Activated naive CD8-positive, alpha-beta T cell treated with anti-CD3 and anti-CD28 coated beads, Interleukin-2, amount 10 ng/mL, durations not matched to agents 7 days and 5 days (primary cell): ENCODE measurements at places on chromosomes 2 and 18.

GRCh38 chr2:227576110-227576509, 22.6 kb upstream of the SCYGR2 start:
- H3K36me3 ChIP-seq: peaks cover 2% of the 10 kb centered on the region
- no peak for DNase-seq
- H3K27ac ChIP-seq: no peak overlapping the region
- H3K4me3 ChIP-seq: no peak overlapping the region
- no peaks in the 10 kb centered on the region for H3K4me1 ChIP-seq
- H3K27me3 ChIP-seq: peaks cover 30% of the 10 kb centered on the region

- no peak for DNase-seq
- H3K4me3 ChIP-seq: no peak overlapping the region
- no peak overlapping the region for H3K27ac ChIP-seq
- H3K4me1 ChIP-seq: no peaks in the 10 kb centered on the region
Observed at GRCh38 chr18:69622184-69622583, 221.5 kb downstream of the DOK6 start.

DNA sequence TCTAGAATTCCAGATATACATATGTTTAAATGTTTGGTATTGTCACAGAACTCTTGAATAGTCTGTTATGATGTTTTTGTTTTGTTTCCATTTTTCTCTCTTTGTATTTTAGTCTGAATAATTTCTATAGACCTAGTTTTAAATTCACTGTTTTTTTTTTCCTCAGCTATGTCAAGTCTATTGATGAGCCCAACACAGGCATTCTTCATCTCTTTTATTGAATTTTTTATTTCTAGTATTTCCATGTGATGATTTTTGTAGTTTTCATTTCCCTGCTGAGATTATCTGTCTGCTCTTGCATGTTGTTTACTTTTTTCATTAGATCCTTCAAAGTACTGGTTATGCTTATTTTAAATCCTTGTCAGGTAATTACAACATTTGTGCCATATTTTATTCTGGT, 254.7 kb downstream of the C1D start:
- no peaks in the 10 kb centered on the region for H3K36me3 ChIP-seq
- no peaks in the 10 kb centered on the region for H3K27me3 ChIP-seq
- H3K4me3 ChIP-seq: no peak overlapping the region
- no peaks in the 10 kb centered on the region for H3K4me1 ChIP-seq

DNA sequence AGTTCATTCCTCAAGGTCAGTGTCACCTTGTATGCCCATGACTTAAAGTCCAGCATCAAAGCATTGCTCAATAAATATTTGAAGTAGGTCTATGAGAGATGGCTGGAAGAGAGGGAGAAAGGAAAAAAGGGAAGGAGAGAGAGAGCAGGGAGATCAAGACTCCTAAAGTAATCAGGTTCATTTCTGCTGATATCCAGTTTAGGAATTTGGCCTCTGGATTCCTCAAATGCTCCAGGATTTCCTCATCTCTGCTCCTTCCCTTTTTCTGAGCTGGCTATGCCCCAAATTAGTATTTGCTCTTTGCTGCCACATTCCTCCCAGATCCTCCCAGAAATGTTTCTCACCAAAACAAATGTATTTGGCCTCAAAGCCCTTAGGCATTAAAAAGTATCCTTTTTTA, 739.4 kb upstream of the CHAC2 start:
- H3K4me1 ChIP-seq: no peaks in the 10 kb centered on the region
- H3K36me3 ChIP-seq: no peaks in the 10 kb centered on the region
- H3K27me3 ChIP-seq: no peaks in the 10 kb centered on the region
- no peak overlapping the region for H3K27ac ChIP-seq
- DNase-seq: no peak

DNA sequence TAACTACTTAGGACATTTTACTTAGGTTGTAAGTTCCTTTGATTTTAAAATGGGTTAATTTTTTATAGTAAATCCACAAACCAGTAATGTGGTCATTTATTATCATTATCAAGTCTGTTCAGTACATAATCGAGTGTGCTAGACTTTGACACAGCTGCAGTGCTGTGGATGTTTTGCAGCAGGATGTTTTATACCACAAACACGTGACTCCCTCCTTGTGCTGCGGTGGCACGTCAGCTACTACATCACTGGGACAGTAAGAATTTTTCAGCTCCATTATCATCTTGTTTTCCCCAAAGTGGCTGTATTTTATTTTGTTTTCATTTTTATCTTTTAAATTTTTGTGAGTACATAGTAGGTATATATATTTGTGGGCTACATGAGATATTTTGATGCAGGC, 70.0 kb downstream of the ATP9B start:
- H3K4me1 ChIP-seq: no peaks in the 10 kb centered on the region
- H3K27ac ChIP-seq: no peak overlapping the region
- no peak overlapping the region for H3K4me3 ChIP-seq
- no peak for DNase-seq

DNA sequence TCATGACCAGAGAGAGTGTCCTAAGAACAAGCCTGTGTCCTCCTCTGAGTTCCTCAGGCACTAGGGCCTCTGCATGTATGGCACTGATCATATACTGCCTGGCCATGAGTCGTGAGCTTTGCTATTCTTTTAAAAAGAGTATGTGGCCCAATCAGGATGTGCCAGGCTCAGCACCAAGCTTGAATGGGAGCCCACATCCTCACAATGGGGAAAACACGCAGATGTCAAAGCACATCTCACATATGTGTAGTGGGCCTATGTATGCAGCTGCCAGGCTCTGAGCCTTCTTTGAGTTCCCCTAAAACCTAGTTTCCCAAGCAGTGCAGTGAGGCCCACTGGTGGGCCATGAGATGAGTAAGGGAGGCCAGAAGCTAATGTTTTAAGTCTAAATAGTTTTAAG, 69.9 kb upstream of the SLC1A4 start:
- peak overlapping the region; percentile 92 for H3K27ac ChIP-seq
- H3K27me3 ChIP-seq: no peaks in the 10 kb centered on the region
- H3K4me3 ChIP-seq: peak overlapping the region; percentile 29
- peaks cover 4% of the 10 kb centered on the region for H3K36me3 ChIP-seq
- H3K4me1 ChIP-seq: peaks cover 19% of the 10 kb centered on the region

- H3K4me1 ChIP-seq: peaks cover 22% of the 10 kb centered on the region
- H3K4me3 ChIP-seq: peak overlapping the region; percentile 99
- peaks cover 13% of the 10 kb centered on the region for H3K36me3 ChIP-seq
- H3K27ac ChIP-seq: peak overlapping the region; percentile 100
Observed at GRCh38 chr2:113755835-113756354, 547 bp downstream of the SLC35F5 start.

GRCh38 chr2:10036095-10036884, 7.1 kb upstream of the KLF11 start:
- no peak overlapping the region for H3K27ac ChIP-seq
- DNase-seq: no peak
- H3K27me3 ChIP-seq: peaks cover 21% of the 10 kb centered on the region
- H3K4me1 ChIP-seq: peaks cover 2% of the 10 kb centered on the region

- H3K27ac ChIP-seq: no peak overlapping the region
- H3K36me3 ChIP-seq: peaks cover 4% of the 10 kb centered on the region
- no peak overlapping the region for H3K4me3 ChIP-seq
- H3K27me3 ChIP-seq: peaks cover 18% of the 10 kb centered on the region
Observed at GRCh38 chr18:26546170-26546874, 2.0 kb downstream of the KCTD1 start.

- no peaks in the 10 kb centered on the region for H3K4me1 ChIP-seq
- H3K4me3 ChIP-seq: no peak overlapping the region
- H3K27me3 ChIP-seq: no peaks in the 10 kb centered on the region
- no peak overlapping the region for H3K27ac ChIP-seq
Observed at GRCh38 chr2:128291161-128291843, 27.4 kb downstream of the HS6ST1 start.

DNA sequence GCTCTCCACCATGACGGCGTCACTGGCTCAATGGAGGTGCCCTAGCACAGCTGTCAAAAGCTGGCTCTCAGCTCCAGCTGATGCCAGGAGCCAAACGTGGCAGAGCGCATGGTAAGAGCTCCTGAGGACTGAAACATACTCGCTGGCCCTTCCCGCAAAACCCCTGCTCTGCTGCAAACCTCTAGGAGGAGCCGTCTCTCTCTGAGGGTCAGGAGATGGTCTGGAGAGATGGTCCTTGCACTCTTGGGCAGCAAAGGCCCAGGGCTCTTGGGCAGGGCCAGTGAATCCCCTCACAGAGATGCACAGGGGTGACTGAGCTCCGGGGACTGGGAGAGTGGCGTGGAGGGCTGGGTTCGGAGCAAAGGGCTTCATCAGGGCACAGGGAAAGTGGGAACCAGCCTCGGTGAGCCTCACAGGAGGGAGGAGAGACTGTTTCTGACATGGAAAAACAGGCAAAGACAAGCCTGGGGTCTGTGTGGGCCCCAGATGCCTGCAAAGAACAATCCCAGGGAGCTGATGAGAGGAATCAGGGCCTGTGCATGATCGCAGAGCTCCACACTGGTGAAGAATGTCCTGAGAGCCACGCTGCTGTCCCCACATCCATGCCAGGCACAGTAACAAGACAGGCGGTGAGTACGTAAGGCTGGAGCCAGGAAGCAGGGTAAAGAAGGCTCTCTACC, 17.2 kb downstream of the SNORC start:
- H3K27me3 ChIP-seq: peaks cover 3% of the 10 kb centered on the region
- DNase-seq: peak; percentile 17
- H3K27ac ChIP-seq: no peak overlapping the region
- H3K36me3 ChIP-seq: no peaks in the 10 kb centered on the region

GRCh38 chr2:232396683-232397082, 10.0 kb upstream of the ALPG start:
- H3K27ac ChIP-seq: no peak overlapping the region
- no peak overlapping the region for H3K4me3 ChIP-seq
- H3K4me1 ChIP-seq: no peaks in the 10 kb centered on the region
- peaks cover 38% of the 10 kb centered on the region for H3K27me3 ChIP-seq
- H3K36me3 ChIP-seq: no peaks in the 10 kb centered on the region
- no peak for DNase-seq

DNA sequence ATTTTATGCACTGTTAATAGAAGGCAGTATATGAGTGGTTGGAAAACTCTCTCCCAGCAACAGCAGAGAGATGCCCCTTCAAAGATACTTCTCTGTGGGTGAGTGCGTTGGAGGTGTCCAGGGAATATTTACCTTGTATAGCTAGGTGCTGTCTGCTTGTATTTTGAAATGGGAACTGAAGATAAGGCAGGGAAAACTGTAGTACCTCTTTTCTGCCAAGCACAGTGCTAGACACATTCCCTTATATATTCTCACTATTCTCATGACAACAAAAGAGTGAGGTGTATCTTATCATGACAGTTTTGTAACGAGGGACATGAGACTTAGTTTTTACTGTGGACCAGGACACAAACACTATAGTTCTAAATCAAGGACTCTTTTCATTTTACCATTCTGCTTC, 2.1 kb downstream of the TTC39C start:
- peak overlapping the region; percentile 92 for H3K27ac ChIP-seq
- H3K36me3 ChIP-seq: peaks cover 26% of the 10 kb centered on the region
- peaks cover 65% of the 10 kb centered on the region for H3K4me1 ChIP-seq
- peak overlapping the region; percentile 86 for H3K4me3 ChIP-seq

DNA sequence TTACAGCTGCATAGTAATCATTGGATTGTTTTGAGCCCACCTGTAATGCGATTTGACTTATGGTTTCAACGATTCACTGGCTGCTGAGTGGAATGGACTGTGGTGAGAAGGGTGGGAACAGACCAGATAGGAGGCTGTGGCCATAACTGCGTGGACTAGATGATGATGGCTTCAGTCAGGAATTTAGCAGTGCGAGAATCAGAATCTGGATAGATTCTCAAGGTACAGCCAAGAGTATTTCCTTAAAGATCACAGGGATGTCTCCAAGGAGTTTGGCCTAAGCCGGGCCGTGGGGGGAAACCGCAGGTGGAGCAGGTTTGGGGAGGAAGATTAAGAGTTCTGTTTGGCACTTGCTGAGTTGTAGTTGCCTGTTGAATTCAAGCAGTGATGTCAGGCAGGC, 44.0 kb upstream of the CHMP1B start:
- DNase-seq: no peak
- H3K4me3 ChIP-seq: no peak overlapping the region
- H3K4me1 ChIP-seq: no peaks in the 10 kb centered on the region
- H3K36me3 ChIP-seq: no peaks in the 10 kb centered on the region

- no peaks in the 10 kb centered on the region for H3K27me3 ChIP-seq
- no peak overlapping the region for H3K27ac ChIP-seq
- no peaks in the 10 kb centered on the region for H3K4me1 ChIP-seq
- DNase-seq: no peak
- H3K36me3 ChIP-seq: no peaks in the 10 kb centered on the region
- no peak overlapping the region for H3K4me3 ChIP-seq
Observed at GRCh38 chr2:188599140-188599539, 307.5 kb downstream of the GULP1 start.

DNA sequence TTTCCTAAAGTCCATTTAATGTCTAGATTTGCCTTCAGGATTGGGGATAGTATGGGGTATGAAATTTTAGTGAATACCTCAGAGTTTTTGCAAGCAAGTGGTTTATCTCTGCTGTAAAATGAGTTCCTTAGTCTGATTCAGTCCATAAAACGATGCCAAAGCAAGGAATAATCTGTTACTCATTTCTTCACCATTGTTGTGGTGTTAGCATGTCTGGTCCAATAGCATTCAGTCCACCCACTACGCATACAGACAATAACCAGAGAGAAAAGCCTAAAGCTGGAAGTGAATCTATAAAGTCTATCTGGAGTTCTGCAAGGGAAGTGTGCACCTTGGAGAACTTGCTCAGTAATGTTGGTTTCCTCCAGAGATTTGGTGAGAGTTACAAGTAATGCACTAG, 12.9 kb upstream of the DPP4 start:
- H3K4me3 ChIP-seq: no peak overlapping the region
- peaks cover 5% of the 10 kb centered on the region for H3K36me3 ChIP-seq
- DNase-seq: no peak
- peaks cover 8% of the 10 kb centered on the region for H3K4me1 ChIP-seq

- no peak for DNase-seq
- H3K27me3 ChIP-seq: no peaks in the 10 kb centered on the region
- H3K4me1 ChIP-seq: peaks cover 2% of the 10 kb centered on the region
- H3K36me3 ChIP-seq: no peaks in the 10 kb centered on the region
Observed at GRCh38 chr2:238942726-238943300, 94.9 kb downstream of the TWIST2 start.

GRCh38 chr2:217055624-217056023, 195.8 kb upstream of the TNP1 start:
- no peak overlapping the region for H3K4me3 ChIP-seq
- H3K27me3 ChIP-seq: peaks cover 22% of the 10 kb centered on the region
- H3K4me1 ChIP-seq: no peaks in the 10 kb centered on the region
- H3K36me3 ChIP-seq: no peaks in the 10 kb centered on the region
- no peak overlapping the region for H3K27ac ChIP-seq

GRCh38 chr18:44594799-44595467, 85.8 kb upstream of the SETBP1 start:
- DNase-seq: no peak
- H3K4me3 ChIP-seq: no peak overlapping the region
- H3K27me3 ChIP-seq: peaks cover 5% of the 10 kb centered on the region
- H3K4me1 ChIP-seq: peaks cover 6% of the 10 kb centered on the region
